ENCODE measurements at places on chromosomes 16 and 17. TPM values are rescaled to one million over a fixed set of nuclear protein-coding genes. Genes with fewer than 3 reads are reported as not detected.

OTOP2 gene
- not detected for polyA plus RNA-seq

TEX19 gene
- polyA plus RNA-seq: not detected

ODF4 gene
- not detected for polyA plus RNA-seq

TNFSF13 gene
- polyA plus RNA-seq: 86.0 TPM

C17orf75 gene
- 8.5 TPM for polyA plus RNA-seq

TK1 gene
- polyA plus RNA-seq: 11.5 TPM

C16orf86 gene
- polyA plus RNA-seq: 3.7 TPM

NUDT16L1 gene
- 27.8 TPM for polyA plus RNA-seq

ZFPM1 gene
- 3.6 TPM for polyA plus RNA-seq

HSF5 gene
- polyA plus RNA-seq: 0.03 TPM

KRTAP1-1 gene
- polyA plus RNA-seq: not detected

CD300A gene
- polyA plus RNA-seq: 8.0 TPM

RAB37 gene
- polyA plus RNA-seq: 3.2 TPM

HYDIN gene
- 2.4 TPM for polyA plus RNA-seq

CCL5 gene
- 14.5 TPM for polyA plus RNA-seq

CHST4 gene
- polyA plus RNA-seq: 0.92 TPM

HMOX2 gene
- polyA plus RNA-seq: 45.6 TPM

Data from lung (tissue), 17 donors.